RPMI8226 (cell line): ENCODE measurements at places on chromosomes 7 and 10.

GRCh38 chr10:96389785-96390184 is 31.0 kb upstream of the OPALIN start:
- no peak for DNase-seq

GRCh38 chr10:68813559-68813958 is 13.8 kb upstream of the STOX1 start:
- no peak for DNase-seq

DNA sequence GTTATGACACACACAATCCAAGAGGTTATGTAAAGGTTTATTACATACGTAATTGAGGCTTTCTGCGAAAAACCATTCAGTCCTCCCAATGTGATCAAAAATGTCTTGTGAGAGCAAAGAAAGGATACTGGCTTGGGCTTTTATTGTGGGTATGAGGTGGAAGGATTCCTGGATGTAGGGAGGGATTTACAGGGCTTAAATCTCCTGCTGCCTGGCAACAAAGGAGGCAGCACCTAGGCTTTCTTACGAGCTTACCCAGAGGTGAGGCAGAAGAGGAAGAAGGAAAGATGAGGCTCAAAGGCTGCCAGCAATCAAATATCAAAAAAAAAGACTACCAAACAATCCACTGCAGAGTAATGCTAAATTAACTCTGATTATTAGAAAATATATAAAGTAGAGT is 1149.5 kb upstream of the POT1 start:
- DNase-seq = no peak

GRCh38 chr10:82574081-82574480 is 699.1 kb downstream of the NRG3 start:
- no peak for DNase-seq

GRCh38 chr10:44967616-44968015 is 8.0 kb downstream of the RASSF4 start:
- no peak for DNase-seq

- peak; percentile 24 for DNase-seq
These were observed 677 bp downstream of the SKAP2 start for GRCh38 chr7:26863518-26864308.

GRCh38 chr7:155845226-155845625 is 33.0 kb upstream of the SHH start:
- no peak for DNase-seq

- DNase-seq = no peak
These were observed 389.8 kb downstream of the SH2D4B start for GRCh38 chr10:80927419-80928078.

- DNase-seq = no peak
These were observed 179.4 kb downstream of the CACNA2D1 start for GRCh38 chr7:82263920-82264782.

DNA sequence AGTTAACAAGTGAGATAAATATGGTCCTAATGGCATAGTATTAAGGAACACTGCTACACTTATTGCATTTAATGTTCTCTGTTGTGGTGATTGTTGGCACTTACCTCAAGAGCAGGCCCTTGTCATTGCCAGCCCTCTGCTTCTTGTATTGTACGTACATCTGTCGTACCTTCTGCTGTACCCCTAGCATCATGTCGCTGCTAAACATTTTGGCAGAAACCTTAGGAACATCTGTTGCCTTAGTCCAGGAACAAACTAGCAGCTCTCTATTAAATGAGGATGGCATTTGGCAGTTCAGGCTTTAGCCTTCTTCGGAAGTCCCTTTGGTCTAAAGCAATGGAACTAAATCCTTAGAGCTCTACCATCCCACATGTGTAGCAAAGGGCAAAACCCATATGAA is 47.6 kb downstream of the PRKG1 start:
- no peak for DNase-seq
